ENCODE measurements at places on chromosomes 5 and 9. TPM values are rescaled to one million over a fixed set of nuclear protein-coding genes. Genes with fewer than 3 reads are reported as not detected.
A peak's percentile ranks its signal among the peaks of the same experiment; 100 is the strongest.

DNA sequence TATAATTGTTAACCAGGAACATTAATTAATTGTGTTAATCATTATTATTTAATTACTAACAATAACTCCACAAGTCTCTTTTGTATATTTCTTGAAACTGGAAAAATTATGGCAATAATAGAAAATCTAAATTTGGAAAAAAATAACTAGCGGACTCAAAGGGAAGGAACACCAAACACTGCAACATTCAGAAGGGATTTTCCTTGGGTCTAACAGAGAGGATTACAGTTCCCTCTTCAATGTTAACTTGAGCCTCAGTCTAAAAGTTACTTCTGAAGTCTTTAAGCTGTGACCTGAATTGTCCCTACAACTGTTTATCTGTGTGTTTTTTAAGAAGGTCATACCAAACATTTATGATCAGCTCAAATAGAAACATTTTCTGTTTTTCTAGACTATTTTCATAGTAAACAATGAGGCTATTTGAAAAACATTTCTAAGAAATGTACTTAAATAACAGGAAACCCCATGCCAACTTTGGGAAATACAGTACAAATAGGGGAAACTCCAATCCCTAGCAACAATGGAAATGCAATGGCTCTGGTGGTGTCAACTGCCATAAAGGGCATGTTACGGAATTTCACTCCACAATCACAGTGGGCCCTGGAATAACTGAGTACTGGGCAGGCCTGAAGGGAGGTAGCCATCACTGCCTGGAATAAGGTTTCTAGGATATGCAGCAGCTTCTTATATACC lies 61.2 kb downstream of the MCTP1 start:
- ATAC-seq: no peak

DNA sequence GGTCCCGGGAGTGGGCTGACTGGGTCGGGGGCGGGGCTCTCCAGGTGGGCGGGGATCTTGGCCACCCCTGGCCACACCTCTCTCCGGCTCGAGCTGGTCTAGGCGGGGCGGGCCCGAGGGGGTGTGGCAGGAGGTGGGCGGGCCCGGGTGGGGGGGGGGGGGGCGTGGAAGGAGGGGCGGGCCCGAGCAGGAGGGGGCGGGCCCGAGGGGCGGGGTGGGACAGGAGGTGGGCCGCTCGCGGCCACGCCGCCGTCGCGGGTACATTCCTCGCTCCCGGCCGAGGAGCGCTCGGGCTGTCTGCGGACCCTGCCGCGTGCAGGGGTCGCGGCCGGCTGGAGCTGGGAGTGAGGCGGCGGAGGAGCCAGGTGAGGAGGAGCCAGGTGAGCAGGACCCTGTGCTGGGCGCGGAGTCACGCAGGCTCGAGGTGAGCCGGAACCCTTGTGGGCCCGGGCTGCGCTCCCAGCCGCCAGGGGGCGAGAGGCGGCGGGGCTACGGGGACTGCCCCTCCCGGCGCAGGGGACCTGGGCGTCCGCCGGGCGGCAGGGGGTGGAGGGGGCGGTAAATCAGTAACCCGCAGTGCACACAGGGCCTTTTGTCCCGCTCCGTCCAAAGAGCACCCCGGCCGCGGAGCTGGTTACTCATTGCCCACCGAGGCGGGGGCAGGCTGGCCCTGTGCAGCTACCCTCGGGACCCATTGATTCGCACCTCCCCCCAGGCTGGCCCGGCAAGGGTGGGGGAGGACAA lies at the start of gene FGFR4:
TSS of gene FGFR4 (plus strand) at position 262 of the 744 bp plus-strand sequence. CDS start 2,688 bp downstream, outside the sequence.
- ATAC-seq: peak; percentile 48

DNA sequence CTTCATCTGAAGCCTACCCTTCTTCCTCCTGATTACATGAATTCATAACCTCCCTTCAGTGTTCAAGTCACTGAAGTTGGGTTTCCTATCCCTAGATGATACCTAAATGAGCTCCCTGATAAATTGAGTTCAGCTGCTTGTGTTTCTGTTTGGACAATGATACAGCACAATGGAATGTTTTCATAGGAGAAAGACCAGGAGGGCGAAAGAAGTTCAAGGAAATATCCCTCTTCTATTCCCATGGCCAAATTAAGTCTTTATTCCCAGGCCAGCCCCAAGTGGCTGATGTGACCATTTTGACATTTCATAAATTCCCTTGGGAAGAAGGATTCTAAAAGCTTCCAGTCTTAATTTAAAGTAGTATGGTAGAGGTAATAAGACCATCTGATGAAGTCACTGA lies 555.8 kb upstream of the CLINT1 start:
- peak; percentile 80 for ATAC-seq

- no peak for ATAC-seq
Observed at GRCh38 chr5:53996008-53996407, 314.4 kb downstream of the ARL15 start.

Gene PRR16
- 2.7 TPM for total RNA-seq

DNA sequence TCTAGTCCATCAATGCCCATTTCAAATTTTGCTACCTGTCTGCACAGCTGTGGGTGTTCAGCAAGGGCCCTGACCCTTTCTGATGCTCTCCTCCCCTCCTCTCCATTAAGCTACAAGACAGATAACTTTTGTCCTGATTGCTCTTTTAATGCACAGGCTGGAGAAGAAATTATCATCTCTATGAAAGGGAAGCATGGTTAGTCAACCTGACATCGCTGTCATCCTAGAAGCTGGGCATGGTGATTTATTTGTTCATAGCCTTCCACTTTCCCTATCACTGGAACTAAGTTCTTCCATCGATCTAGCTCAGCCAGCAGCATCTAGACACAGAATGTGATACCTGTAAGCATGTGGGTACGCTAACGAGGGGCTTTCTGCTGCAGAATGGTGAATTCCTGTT lies 50.1 kb downstream of the SLIT3 start:
- ATAC-seq: no peak

GRCh38 chr9:131270171-131271015 lies 5.9 kb downstream of the FAM78A start:
- ATAC-seq: peak; percentile 81

GRCh38 chr9:134531220-134531970 lies 110.2 kb upstream of the COL5A1 start:
- ATAC-seq: no peak

- no peak for ATAC-seq
Observed at GRCh38 chr5:151002250-151002649, 18.1 kb upstream of the GPX3 start.

- ATAC-seq: no peak
Observed at GRCh38 chr5:144189800-144190429, 19.2 kb downstream of the KCTD16 start.

GRCh38 chr5:9374025-9374424 lies 171.8 kb downstream of the SEMA5A start:
- ATAC-seq: no peak

DNA sequence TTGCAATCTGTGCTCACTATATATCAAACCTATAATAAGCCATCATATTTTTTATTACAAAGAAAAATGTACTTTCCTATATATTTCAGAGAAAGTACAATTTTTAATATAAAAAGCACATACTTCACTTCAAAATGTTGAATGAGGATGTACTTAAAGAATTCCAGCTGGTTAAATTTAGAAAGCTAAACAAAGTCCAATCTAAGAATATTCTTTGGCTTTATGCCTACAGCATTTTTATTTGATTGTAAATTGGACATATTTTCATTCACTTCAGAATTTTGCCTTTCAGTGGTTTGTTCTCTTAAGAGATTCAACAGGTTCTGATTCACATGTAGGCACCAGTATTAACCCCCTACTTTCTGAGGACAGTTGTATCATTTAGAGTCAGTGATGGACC lies 533.8 kb downstream of the CAAP1 start:
- ATAC-seq: no peak

GRCh38 chr9:18473652-18474279 lies at the start of gene ADAMTSL1:
Gene ADAMTSL1 (plus strand): TSS chr9:18474153. CDS start chr9:18474233, 80 bp downstream.
- peak; percentile 56 for ATAC-seq

DNA sequence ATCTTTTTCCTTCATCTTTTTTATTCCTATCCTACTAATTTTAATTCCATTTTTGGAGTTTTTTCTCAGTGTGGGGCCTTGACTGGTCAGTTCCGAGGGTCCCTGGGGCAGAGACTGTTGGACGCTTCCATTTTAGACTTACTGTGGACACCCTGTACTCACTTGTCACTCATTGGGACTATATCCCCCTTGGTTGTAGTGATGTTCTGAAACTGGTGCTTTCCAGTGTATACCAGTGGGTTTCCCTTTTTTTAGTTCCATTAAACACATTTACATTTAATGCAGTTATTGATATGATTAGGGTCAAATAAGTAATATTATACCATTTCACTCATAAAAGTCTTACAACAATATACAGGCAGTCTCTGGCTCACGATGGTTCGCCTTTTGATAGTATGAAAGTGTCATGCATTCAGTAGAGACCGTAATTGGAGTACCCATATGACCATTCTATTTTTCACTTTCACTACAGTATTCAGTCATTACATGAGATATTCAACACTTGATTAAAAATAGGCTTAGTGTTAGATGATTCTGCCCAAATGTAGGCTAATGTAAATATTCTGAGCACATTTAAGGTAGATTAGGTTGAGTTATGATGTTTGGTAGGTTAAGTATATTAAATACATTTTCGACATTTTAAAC lies 46.0 kb downstream of the CNOT6 start:
- no peak for ATAC-seq

Gene IRX4
- total RNA-seq: not detected

- ATAC-seq: peak; percentile 26
Observed at GRCh38 chr5:67243349-67243748, 46.8 kb upstream of the CD180 start.

- ATAC-seq: no peak
Observed at GRCh38 chr9:70940605-70941004, 180.8 kb downstream of the TRPM3 start.

DNA sequence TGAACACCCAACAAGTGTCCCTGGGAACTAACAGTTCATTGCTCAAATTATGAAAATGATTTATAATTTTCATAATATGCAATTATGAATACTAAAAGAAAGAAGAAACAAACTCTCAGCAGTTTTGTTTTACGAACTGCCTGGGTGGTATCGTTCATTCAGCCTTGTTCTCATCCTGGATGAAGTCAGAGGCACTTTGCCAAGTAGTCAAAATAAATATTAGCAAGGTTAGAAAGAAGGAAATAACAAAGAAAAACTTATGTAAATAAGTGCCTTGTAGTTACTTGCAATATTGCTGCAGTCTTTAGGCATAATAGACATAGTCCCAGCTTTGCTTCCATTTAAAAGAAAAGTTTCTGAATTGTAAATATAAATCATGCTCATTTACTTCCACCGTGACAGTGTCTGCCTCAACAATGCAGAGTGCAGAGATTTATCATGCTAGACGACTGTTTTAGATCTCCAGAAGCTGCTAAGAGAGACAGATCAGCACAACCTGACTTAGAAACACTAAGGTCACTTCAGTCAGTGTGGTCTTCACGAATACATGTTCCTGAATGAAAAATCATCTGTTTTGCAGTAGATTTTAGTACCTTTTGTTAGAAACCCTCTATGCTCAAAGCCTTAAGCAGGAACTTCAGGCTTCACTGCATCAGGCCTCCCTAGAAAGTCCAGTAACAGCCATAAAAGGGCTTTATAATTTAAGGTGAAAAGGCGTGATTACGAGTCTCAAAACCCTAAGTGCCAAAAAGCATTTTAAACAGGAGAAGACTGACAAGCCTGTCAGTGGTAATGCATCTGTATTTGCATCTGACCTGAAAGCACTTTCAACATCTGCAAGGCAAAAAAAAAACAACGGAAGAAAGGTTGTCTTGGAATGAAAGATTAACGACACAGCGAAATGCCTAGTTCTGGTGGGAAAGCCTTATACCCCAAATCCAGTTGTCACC lies 92.1 kb downstream of the TMEM167A start:
- ATAC-seq: no peak

DNA sequence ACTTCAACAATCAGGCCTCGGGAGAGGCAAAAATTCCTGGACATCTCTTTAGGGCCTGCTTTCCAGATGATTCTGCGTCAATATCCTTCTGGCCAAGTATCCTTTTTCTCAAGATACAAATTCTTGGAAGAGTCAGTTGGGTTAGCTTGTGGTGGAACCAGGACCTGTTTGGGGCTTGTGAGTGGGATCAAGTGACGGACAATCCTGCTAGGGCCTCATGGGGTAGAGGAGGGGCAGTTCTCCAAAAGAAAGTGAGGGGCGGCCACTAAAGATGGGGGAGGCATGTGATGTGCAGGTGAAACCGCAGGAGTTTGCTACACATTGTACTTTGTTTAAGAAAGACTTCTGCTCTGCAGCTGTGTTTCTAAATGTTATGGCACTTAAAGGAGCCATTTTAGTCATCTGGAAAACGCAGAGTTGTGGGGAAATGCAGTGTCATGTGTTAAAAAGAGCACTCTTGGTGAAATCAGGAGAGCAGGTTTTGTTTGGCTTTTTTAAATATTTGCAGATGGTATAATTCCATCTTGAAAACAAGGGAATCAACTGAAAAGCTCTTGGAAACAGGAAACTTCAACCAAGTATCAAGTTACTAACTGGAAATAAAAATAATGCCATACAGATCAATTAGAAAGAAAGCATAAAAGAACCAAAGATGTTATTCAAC lies 27.4 kb upstream of the GSN start:
- no peak for ATAC-seq

Gene GALNT12
- total RNA-seq: 14.9 TPM

Gene EFCAB9
- total RNA-seq: not detected

DNA sequence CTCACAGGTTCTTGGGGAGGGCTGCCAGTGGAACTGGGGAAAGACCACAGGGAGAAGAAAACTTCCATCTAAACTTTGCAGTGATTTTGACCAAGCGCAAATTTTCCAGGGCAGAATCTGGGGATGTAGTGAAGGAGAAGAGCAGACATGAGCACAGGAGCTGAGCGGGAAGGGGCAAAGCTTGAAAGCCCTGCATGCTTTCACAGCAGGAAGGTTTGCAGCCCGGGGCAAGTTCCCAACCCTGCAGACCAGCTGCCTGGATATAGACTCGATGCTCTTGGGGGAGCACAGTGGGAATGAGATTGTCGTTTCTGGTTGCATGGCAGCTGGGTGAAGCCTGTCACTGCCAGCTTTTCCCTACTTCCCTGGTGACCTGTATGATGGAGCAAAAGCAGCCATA lies 276.8 kb upstream of the RORB start:
- ATAC-seq: no peak

- ATAC-seq: no peak
Observed at GRCh38 chr5:132459031-132459982, 31.3 kb downstream of the IRF1 start.
